ENCODE measurements at places on chromosomes 3 and 15.

- DNase-seq, result no peak
These were observed 78.8 kb downstream of the AAGAB start for GRCh38 chr15:67175643-67176071.

DNA sequence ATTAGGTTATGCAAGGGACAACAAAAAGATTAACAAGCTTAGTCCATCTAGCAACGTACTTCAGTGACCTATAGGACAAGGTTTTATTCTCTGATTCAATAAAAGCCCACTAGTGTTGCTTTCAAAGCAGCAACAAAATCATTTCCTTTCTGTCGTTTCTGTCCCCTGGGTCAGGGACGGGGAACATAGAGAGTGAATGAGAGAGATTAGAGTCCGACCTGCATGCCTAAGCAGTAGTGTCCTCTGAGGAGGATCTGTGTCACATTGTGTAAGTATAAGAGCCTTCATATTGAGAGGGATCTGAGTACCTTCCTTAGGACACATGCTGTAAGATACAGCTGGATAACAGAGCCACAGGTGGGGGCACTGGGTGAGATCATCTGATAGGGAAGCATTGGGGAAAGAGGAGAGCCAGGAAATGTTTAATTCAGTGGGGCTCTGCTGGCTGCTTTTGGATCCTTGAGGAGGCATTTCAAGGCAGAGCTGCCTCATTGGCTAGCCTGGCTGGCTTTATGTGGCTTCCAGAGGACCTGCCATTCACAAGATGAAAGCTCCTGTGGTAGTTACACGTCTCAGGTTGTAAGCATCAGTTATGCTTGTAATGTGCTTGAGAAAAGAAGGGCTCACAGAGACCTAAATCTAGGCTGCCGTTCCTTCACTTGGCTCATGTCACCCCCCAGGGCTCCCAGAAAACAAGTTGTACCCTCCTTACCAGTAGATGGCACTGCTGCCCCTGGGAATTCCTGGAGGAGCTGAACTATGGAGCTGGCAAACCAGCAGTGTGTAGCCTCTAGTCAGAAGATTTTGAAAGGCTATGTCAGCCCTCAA, 2.7 kb downstream of the TMEM108 start:
- no peak for DNase-seq

- peak; percentile 55 for DNase-seq
These were observed 39.1 kb downstream of the SLC9A9 start for GRCh38 chr3:143809121-143809621.

DNA sequence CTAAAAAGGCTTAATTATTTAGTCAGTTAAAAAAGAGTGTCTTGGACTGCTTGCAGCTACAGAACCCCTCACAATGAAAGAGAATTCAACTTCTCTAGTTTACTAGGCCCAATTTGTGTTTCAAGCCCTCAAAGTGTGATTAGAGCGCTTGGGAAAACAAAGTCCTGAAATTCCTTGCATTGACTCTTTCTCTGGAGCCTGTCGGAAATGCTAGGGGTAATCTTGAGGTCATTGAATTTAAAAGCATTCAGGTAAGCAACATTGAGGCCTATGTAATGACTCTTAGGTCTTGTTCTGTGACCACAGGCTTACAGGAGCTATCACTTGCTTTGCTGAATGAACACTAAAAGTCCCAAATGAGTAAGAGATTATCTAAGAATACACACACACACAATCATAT, 186.0 kb downstream of the NLGN1 start:
- DNase-seq, result no peak
